ENCODE measurements at places on chromosomes 6 and 20.

DNA sequence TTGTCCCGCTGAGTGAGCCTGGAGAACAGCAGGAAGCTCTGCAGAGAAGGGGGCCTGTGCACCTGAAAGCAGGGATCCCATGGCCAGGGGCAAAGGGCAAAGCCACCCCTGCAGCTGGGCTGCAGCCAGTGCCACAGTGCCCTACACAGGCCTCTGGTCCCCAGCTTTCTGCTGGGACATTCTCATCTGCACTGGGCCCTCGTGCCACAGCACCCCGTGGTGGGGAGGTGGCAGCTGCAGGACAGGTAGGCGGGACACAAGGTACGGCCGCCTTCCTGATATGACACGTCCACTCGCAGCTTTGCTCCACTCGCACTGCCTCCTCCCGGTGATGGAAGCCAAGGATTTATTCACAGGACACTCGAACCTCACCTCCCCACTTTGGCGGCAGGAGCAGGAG is 27.2 kb downstream of the INSM1 start:
- H3K4me1 ChIP-seq, result no peaks in the 10 kb centered on the region
- no peaks in the 10 kb centered on the region for H3K27me3 ChIP-seq
- H3K4me3 ChIP-seq, result no peak overlapping the region
- H3K36me3 ChIP-seq, result no peaks in the 10 kb centered on the region

GRCh38 chr6:33147807-33148666 is 44.2 kb downstream of the COL11A2 start:
- no peak overlapping the region for H3K4me3 ChIP-seq
- H3K27ac ChIP-seq, result no peak overlapping the region
- no peaks in the 10 kb centered on the region for H3K36me3 ChIP-seq
- peak; percentile 60 for DNase-seq

GRCh38 chr20:58492795-58493524 is 22.2 kb downstream of the APCDD1L start:
- H3K27ac ChIP-seq, result no peak overlapping the region
- no peak overlapping the region for H3K4me3 ChIP-seq
- H3K27me3 ChIP-seq, result no peaks in the 10 kb centered on the region

DNA sequence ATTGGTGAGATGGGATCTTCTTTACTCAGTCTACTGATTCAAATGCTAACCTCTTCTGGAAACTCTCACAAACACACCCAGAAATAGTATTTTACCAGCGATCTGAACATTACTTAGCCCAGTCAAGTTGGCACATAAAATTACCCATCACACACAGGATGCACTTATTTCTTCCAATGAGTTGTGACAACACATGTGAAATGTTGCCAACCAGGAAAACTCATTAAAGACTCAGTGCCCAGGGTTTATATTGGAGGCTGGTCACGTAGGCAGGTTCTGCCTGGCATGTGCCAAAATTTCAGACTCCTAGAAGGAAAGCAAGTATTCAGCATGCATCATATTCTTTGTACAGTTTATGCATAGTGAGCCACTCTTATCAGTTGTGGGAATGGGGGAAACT is 443.3 kb downstream of the EPM2A start:
- no peak overlapping the region for H3K27ac ChIP-seq
- H3K4me3 ChIP-seq, result no peak overlapping the region
- no peaks in the 10 kb centered on the region for H3K36me3 ChIP-seq
- no peaks in the 10 kb centered on the region for H3K27me3 ChIP-seq
- DNase-seq, result no peak

GRCh38 chr20:53811577-53811976 is 217.9 kb upstream of the ZNF217 start:
- H3K4me1 ChIP-seq, result no peaks in the 10 kb centered on the region
- H3K27ac ChIP-seq, result no peak overlapping the region
- no peaks in the 10 kb centered on the region for H3K27me3 ChIP-seq
- no peak for DNase-seq

- H3K4me1 ChIP-seq, result no peaks in the 10 kb centered on the region
- H3K27ac ChIP-seq, result no peak overlapping the region
- peaks cover 49% of the 10 kb centered on the region for H3K36me3 ChIP-seq
- DNase-seq, result no peak
- no peak overlapping the region for H3K4me3 ChIP-seq
These were observed 6.6 kb upstream of the ACAT2 start for GRCh38 chr6:159754959-159755914.

DNA sequence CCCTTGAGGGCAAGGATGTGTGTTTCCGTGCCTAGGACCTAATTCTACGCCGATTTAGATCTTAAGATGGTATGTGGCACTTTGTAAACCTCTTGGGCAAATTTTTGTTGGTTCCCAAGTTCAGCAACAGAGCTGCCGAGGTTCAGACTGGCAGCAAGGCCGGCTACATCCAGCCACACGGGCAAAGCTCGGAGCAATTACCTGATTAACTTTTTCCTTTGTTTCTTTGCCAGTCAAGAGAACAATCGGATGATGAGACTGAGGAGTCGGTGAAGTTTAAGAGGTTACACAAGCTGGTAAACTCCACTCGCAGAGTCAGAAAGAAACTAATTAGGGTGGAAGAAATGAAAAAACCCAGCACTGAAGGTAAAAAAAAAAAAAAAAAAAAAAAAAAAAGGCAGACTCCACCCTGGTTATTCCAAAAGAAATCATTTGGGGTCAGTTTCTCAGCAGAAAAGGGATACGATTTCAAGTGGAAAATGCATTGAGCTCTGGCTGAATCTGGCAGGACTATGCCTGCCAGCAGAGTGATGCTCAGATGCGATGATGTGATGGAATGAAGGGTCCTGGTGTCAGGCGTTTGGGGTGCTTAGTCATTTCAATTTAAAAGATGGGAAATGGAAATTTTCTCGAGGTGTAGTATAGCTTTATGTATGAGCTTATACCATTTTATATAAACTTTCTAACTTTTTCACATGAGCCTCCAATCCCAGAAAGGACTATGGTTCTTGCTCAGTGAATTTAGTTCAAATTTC is 171.6 kb downstream of the SASH1 start:
- no peaks in the 10 kb centered on the region for H3K36me3 ChIP-seq
- H3K27ac ChIP-seq, result no peak overlapping the region
- no peak overlapping the region for H3K4me3 ChIP-seq
- DNase-seq, result no peak
- peaks cover 6% of the 10 kb centered on the region for H3K27me3 ChIP-seq

GRCh38 chr6:24574809-24575208 is 71.2 kb downstream of the KIAA0319 start:
- H3K4me1 ChIP-seq, result peaks cover 8% of the 10 kb centered on the region
- no peaks in the 10 kb centered on the region for H3K27me3 ChIP-seq
- no peak overlapping the region for H3K4me3 ChIP-seq
- H3K36me3 ChIP-seq, result no peaks in the 10 kb centered on the region
- DNase-seq, result peak; percentile 60
- H3K27ac ChIP-seq, result no peak overlapping the region

DNA sequence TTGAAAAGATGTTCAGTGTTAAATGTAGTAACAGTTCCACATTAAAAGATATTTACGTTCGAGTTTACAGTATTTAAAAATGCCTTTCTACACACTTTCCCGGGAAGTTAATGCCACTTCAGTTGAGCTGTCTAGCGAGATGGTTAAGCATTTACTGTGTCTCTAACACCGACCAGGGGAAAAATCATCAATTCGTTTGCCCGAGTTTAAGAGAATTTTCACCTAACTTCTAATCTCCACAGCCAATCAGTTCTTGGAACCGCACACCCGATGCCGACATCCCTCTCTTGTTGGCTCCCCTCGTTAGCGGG is 58.2 kb downstream of the FAM217A start:
- no peaks in the 10 kb centered on the region for H3K36me3 ChIP-seq
- no peak for DNase-seq
- peaks cover 39% of the 10 kb centered on the region for H3K4me1 ChIP-seq
- peak overlapping the region; percentile 97 for H3K27ac ChIP-seq

DNA sequence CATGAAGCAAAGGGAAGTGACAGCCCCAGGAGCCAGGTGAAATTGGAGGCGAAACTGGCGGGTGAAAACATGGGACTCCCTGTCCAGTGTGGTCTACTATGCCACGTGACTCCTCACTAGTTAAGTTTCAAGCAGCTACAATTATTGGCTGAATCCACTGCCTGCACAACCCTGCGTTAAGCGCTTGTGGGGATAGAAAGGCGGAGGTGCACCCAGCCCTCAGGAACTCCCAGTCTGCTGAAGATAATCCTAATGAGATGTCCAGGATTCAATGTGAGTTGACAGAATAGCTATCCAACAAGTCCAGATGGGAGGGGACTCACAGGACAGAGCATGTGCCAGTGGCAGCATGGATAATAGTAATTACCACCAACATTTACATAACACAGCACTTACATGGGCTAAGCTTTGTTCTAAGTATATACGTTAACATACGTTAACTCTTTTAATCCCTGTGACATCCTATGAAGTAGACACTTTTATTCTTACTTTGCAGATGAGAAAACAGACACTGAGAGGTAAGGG is 1.8 kb downstream of the MOCS1 start:
- H3K27ac ChIP-seq, result no peak overlapping the region
- H3K36me3 ChIP-seq, result no peaks in the 10 kb centered on the region
- DNase-seq, result no peak
- no peaks in the 10 kb centered on the region for H3K27me3 ChIP-seq
- H3K4me3 ChIP-seq, result no peak overlapping the region

DNA sequence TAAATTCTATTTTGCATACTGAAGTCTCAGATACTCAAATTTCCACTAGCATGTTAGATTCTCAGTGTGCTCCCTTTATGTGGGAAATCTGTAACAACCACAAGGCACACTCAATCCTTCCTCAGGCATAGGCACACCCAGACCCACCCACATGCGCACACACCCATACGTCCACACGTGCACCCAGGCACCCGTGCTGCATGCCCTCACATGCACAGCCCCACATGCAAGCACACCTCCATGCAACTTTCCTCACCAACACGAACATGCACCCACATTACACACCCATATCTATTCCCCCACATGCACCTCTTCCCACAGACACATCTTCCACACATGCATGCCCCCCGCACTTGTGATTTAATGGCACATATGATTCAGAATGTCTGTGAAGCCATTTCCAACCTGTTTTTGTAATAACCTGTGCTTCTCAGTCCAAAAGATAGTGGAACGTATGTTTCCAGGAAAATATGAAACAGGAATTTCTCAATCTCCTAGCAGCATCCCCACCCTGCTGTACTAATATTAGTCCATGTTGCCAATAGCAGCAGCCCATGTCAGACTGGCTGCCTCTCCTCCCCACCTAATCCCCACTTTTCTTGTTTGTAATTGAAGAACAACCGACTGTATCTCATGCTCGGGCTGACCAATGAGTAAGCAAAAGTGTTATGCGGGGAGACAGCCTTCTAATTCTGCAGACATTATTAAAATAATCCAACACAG is 11.3 kb upstream of the CYP24A1 start:
- H3K27me3 ChIP-seq, result peaks cover 3% of the 10 kb centered on the region
- no peak for DNase-seq
- H3K36me3 ChIP-seq, result no peaks in the 10 kb centered on the region

DNA sequence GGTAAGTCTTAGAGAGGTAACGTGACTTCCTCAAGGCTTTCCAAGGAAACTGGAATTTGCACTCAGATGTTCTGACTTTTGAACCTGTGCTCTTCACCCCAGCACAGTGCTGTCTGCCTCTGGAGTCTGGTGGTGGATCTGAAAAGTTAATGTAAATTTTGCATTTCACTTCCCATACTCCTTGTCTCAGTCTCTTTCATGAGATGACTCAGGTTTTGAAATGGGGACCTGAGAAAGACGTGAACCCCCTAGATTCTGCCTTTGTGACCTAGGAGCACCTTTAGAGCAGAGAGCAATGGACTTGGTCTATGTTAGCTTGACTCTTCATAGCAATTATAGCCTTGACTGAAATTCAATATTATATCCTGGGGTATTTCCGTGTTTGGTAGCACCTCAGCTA is 223.0 kb downstream of the QKI start:
- H3K27ac ChIP-seq, result no peak overlapping the region
- no peak overlapping the region for H3K4me3 ChIP-seq
- no peaks in the 10 kb centered on the region for H3K27me3 ChIP-seq
- no peaks in the 10 kb centered on the region for H3K4me1 ChIP-seq
- H3K36me3 ChIP-seq, result no peaks in the 10 kb centered on the region
- DNase-seq, result no peak

GRCh38 chr6:75608956-75609533 is 7.4 kb downstream of the SENP6 start:
- peak overlapping the region; percentile 44 for H3K27ac ChIP-seq
- H3K36me3 ChIP-seq, result no peaks in the 10 kb centered on the region
- no peak overlapping the region for H3K4me3 ChIP-seq
- H3K27me3 ChIP-seq, result no peaks in the 10 kb centered on the region

- no peak for DNase-seq
- no peaks in the 10 kb centered on the region for H3K36me3 ChIP-seq
- no peaks in the 10 kb centered on the region for H3K27me3 ChIP-seq
These were observed 293.8 kb downstream of the TAF4 start for GRCh38 chr20:61771805-61772350.

DNA sequence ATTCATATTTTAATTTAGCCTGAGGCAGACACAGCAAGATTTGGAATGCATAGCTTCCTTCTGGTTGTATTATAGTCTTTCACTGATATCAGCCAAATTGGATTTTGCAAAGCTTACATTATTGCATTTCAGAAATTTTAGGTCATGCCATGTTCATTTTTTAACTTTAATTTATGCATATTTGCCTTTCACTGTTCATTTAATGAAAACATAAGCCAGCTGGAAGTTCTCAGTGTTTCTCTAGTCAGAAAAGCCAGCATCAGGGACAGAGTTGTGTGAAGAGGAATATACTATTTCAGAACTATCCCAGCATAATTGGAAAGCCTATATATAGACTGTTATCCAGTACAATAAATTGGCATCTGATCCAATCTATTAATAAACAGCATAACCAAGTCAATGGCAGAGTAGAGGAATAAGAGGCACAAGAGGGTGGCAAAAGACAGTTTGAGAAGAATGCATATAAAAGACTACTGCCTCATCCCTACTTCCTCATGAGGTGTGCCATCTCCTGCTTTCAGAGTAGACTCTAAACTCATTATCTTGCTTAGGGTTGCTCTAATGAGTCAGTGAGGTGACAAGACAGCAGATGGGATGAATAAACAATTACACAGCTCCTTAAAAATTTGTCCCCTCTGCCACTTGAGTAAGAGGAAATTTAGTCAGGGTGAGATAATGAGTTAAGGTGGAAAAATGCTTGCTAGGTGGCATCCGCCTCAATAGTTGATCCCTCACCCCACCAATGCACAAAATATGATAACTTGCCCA is 159.8 kb upstream of the HCRTR2 start:
- DNase-seq, result no peak
- H3K27me3 ChIP-seq, result no peaks in the 10 kb centered on the region
- no peaks in the 10 kb centered on the region for H3K4me1 ChIP-seq
- H3K4me3 ChIP-seq, result no peak overlapping the region
- no peak overlapping the region for H3K27ac ChIP-seq

DNA sequence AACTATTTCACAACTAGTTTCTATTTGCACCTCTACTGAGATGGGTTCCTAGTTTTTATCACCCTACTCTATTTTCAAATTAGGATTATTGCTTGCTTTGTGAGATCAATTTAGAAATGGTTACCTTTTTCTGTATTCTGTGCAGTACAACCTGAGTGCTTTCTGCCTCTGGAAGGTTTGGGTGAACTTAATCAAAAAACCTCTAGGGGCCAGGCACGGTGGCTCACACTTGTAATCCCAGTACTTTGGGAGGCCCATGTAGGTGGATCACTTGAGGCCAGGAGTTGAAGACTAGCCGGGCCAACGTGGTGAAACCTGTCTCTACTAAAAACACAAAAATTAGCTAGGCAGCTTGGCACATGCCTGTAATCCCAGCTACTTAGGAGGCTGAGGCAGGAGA is 63.3 kb downstream of the SCAF8 start:
- H3K27ac ChIP-seq, result no peak overlapping the region
- peaks cover 45% of the 10 kb centered on the region for H3K36me3 ChIP-seq
- no peak for DNase-seq
